ENCODE measurements at places on chromosomes 5 and 9.

GRCh38 chr5:132056610-132057497 is 3.6 kb upstream of the IL3 start:
- DNase-seq = no peak

DNA sequence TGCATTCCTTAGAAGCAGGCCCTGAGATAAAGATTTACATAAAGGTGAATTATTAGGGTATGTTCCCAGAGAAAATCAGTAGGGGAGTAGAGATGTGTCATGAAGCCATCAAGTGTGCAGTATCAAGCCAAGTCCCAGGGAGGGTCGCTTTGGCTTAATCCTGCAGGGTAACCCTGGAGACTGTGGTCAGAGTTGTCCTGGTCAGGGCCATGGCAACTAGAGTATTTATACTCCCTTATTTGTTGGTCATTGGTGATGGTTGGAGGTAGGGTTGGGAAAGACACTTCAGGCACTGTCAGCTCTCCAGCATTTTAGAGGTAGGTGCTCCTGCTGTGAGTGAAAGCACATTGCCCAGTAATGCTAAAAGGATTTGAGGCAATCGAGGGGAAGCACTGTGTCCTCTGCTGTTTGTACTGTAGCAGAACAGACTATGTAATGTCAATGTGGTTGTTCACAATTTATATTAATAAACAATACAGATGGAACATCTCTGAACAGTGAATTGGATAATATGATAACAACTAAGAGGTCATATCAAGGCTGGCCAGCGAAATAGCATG is 108.9 kb downstream of the GDNF start:
- DNase-seq = no peak

- no peak for DNase-seq
Observed at GRCh38 chr5:162282191-162282590, 214.6 kb downstream of the GABRG2 start.

GRCh38 chr5:92629574-92629973 is 951.4 kb downstream of the NR2F1-AS1 start:
- DNase-seq = no peak

DNA sequence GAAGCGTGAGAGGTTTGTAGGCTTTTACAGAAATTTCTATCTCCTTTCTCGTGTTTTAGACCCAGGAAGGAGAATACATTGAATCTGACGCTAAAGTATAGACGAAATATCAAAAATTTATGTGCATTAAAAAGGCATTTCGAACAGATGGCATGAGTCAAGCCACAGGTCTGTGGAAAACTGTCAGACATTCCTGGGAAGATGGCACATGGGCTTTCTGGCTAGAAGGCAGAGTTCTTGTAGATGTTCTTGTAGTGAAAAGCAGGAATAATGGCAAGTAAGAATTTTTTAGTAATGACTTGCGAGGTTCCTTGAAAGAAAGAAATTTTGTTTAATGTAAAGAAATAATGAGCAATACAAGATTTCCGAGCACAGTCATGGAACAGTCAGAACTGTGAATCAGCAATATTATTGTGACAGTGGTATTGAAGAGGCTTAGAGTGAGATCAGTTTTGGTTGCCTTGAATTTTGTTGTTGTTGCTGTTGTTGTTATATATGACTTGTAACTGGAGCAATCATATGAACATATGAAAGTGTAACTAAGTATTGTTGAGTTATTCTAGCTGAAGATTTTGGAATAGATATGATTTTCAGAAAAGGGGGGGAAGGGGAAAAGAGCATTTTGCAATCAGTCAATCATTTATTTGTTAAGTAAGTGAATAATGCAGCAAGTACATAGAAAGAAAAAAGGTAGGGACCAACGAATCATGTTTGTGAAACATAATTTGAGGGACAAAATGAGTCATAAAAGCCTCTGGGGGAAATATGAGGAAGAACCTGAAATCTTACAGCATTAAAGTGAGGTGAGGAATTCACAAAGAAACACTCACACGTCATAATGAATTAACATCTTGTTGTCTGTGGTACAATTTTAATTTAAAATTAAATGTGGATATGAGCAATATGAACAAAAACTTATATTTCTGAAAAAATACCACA is 339.0 kb upstream of the CTNND2 start:
- DNase-seq = no peak

GRCh38 chr9:94096819-94097577 is 12.7 kb downstream of the PTPDC1 start:
- DNase-seq = no peak

DNA sequence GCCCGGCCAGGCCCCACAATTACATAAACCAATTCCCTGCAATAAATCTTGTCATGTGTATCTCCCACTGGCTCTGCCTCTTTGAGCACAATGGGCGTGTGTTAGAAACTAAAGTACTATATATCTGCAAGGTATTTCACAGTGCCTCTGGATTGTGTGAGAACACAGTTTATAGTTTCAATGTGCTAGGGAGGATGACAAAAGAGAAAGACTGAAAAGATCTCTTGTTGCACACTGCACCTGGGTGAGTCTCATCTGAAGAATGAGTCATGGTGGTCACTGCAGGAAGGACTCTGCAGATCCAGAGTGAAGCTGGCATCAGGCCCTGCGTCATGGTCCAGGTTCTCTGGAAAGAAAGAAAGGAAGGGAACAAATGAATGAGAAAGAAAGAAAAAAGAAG is 20.7 kb upstream of the CTSV start:
- no peak for DNase-seq

- no peak for DNase-seq
Observed at GRCh38 chr9:99013550-99013949, 69.8 kb downstream of the COL15A1 start.
